Right ventricle myocardium inferior (tissue), 1 donor: ENCODE measurements at places on chromosomes 16 and 17. TPM values are rescaled to one million over a fixed set of nuclear protein-coding genes. Genes with fewer than 3 reads are reported as not detected.

The MEIOB gene
- not detected for total RNA-seq

- DNase-seq = no peak
Measured at GRCh38 chr16:58451945-58452401, 48.0 kb upstream of the NDRG4 start.

DNA sequence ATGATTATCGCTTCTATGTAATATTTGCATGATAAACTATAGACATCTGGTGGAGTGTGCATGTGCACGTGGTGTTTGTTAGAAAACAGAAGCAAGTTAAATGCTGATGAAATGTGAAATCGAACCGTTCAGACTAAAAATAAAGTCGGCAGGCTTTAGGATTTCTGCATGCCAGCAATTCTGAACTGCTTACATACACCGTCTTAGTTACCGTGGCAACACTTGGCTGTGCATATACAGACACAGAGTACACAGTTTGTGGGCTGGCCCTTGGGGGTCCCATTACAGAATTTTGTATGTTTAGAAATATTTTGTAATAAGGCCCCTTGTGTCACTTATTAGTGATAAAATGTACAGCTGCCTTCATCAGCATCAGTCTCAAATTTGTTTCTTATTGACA is 605.5 kb downstream of the RBFOX1 start:
- no peak for DNase-seq

- DNase-seq = no peak
Measured at GRCh38 chr16:58456193-58456592, 43.8 kb upstream of the NDRG4 start.

DNA sequence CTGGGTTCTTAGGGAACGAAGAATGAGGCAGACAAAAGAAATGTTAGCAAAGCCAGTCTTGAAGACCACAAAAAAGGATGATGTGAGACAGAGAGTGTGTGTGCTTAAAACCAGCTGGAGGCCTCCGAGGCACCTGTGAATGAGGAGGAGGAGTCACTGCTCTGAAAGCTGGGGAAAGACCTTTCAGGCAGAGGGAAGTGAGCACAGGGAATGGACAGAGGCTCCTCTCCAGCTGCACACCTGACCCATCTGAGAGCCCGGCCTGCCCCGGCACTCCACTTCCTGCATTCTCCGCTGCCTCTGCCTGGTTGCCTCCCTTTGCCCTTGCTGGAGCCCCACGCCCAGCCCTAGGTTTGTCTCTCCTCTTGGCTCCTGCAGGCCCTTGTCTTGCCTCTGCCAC is 55.2 kb upstream of the SREBF1 start:
- DNase-seq = no peak

DNA sequence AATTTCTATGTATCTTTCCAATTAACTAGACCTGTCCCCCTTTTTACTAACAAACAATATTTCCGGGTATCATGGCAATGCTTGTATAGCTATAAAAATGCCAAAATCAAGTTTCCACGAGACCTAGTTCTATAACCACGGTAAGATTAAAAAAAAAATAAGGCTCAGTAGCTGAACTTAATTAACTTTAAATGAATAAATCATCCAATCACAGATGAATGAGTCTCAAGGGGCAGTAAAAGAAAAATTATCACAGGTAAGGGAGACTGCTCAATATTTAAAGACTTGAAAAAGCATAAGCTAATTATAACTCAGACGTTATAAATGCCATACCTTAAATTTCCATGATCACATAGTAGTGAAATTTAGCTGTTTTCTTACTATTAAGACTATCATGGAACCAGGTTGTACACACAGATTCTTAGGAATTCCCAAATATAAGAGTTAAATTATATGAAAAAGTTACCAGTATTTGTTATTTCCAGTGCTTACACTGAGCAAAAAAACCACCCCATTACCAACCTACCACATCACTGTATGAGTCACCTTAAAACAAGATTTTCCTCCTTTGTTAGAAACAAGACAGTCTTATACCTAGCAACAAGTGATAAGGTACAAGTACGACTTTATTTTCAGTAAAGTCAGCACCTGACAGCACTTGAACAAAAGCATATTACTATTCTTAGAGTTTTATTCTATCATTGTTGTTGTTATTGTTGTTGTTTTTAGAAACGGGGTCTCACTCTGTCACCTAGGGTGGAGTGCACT is 20.6 kb downstream of the SSH2 start:
- DNase-seq = no peak

The RPL13 gene
- 1,162 TPM for total RNA-seq

DNA sequence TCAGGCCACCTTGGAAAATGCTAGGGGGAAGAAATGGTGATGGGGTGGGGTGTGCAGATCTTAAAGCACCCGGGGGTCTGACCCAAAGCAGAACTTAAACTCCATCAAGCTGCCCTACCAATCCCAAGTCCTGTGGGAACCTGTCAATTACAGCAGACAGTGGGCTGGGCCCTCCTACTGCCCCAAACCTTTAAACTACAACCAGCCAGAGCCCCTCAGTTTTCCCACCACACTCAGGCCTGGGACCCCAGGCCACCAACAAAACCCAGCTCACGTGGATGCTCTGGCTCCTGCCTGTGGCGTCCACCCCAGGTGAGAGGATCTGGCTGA is 2.7 kb downstream of the MYO18A start:
- DNase-seq = no peak

The RPL19 gene
- total RNA-seq = 1,018 TPM

The CCDC154 gene
- 1.7 TPM for total RNA-seq

The EVI2B gene
- 2.9 TPM for total RNA-seq
